ENCODE measurements at places on chromosomes 1 and 21.

- no peak for DNase-seq
Observed at GRCh38 chr1:206951318-206952100, 5.2 kb upstream of the PIGR start.

DNA sequence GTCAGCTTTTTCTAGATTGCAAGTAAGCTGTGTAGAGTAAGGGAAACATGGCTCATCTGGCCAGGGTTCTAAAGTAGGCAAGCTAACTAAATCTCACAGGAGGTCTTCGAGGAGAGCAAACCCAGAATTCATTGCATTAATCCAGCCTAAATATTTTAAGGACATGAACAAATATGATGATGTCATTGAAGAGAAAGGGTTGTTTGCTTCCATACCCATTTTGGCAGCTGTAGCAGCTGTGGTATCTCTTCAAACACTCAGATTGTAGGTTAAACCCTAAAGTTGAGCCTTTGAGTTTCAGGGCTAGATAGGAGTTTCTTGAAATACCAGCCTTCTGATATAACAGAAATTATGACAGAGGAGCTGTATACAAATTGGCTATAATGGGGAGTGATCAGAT, 200.5 kb upstream of the C1orf105 start:
- DNase-seq = no peak

DNA sequence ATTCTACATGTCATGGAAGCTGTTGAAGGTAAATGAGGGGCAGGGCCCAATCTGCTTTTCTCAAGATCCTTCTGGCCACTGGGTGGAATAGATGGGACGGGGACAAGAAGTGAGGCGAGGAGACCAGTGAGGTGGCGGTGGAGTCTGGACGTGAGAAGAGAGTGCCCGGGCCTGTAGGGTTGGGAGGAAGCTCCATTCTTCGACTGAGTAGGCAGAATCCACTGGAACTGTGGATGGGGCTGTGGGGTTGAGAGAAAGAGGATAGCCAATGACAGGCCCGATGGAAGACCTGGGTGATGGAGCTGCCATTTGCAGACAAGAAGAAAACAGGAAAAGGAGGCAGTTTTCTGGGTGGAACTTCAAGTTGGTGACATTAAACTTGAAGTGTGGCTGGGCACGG, 10.3 kb downstream of the SLC1A7 start:
- DNase-seq = no peak

GRCh38 chr1:21594935-21595897, 73.9 kb downstream of the RAP1GAP start:
- peak; percentile 85 for DNase-seq

DNA sequence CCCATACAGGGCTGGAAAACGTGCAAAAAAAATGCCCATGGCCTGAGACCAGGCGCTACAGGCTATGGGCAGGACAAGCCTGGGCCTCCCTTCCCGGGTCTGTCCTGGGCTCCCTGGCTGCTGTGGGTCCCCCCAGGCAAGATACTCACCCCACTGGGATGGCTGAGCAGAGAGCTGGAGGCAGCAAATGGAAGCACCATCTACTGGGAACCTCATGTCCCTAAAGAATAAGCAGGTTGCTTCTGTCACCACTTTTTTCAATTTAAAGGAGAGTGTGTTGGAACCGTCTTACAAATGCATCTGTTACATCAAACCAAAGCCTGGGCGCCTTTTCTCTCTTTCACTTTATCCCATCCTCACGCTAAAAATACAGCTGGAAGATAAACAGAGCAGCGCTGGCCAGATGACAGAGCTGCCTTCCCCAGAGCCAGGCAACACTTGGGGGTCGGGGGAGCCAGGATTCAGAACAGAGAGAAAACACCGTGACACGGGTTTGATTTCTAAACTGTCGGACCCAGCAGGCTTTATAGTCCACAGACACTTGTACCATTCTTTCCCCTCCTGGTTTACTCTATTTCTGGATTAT, 262.1 kb upstream of the VAMP3 start:
- no peak for DNase-seq

DNA sequence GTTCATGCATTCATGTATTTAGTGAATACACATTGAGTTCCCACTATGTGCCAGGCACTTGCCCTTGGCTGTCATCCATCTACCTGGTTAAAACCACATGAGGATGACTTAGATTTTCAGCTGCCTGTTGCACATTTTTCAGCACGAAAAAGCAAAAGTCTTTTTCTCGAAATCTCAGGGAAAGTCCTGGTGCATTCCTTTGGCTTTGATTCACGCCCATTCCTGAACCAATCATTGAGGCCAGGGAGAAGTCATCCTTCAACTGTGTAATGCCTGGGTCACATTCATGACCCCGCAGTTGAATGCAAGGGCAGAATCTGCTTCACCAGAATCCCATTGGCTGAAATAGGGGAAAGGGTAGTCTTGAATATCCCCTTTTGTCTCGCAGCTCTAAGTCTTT, 84.4 kb downstream of the RNF220 start:
- no peak for DNase-seq

DNA sequence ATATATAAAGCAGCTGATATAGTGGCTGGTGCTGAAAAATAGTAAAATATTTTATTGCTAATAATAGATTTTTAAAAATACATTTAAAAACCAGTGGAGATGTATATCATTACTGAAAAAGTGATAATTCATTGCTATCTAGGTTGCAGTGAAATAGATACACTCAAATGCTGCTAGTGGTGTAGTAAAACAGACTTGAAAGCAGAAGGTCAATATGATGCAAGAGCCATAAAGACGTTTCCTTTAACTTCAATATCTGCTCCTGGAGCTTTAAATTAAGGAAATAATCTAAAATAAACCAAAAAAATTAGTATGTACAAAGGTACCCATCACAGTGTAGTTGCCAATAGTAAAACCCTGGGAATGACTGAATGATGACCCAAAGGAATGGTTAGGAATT, 26.2 kb downstream of the RHEX start:
- DNase-seq = no peak

All from stimulated activated CD8-positive, alpha-beta memory T cell treated with anti-CD3 and anti-CD28 coated beads, Interleukin-4, amount 100 ng/mL, for 48 hours (primary cell).